ENCODE measurements at places on chromosomes 7 and 10.

- no peak overlapping the region for H3K4me3 ChIP-seq
- H3K36me3 ChIP-seq = no peaks in the 10 kb centered on the region
- H3K27me3 ChIP-seq = peaks cover 2% of the 10 kb centered on the region
- DNase-seq = no peak
- H3K4me1 ChIP-seq = no peaks in the 10 kb centered on the region
- no peak overlapping the region for H3K27ac ChIP-seq
Observed at GRCh38 chr10:10292501-10292900, 725.2 kb upstream of the CELF2 start.

- no peaks in the 10 kb centered on the region for H3K4me1 ChIP-seq
- DNase-seq = no peak
- H3K27me3 ChIP-seq = no peaks in the 10 kb centered on the region
- H3K27ac ChIP-seq = no peak overlapping the region
Observed at GRCh38 chr10:36621346-36621745, 504.1 kb upstream of the ANKRD30A start.

- H3K4me3 ChIP-seq = no peak overlapping the region
- peaks cover 8% of the 10 kb centered on the region for H3K4me1 ChIP-seq
- H3K27me3 ChIP-seq = no peaks in the 10 kb centered on the region
- no peaks in the 10 kb centered on the region for H3K36me3 ChIP-seq
- H3K27ac ChIP-seq = no peak overlapping the region
- no peak for DNase-seq
Observed at GRCh38 chr10:24708081-24708480, 15.6 kb downstream of the ARHGAP21 start.

- H3K4me3 ChIP-seq = no peak overlapping the region
- H3K36me3 ChIP-seq = no peaks in the 10 kb centered on the region
- H3K27me3 ChIP-seq = peaks cover 7% of the 10 kb centered on the region
- DNase-seq = no peak
- no peak overlapping the region for H3K27ac ChIP-seq
- H3K4me1 ChIP-seq = peaks cover 4% of the 10 kb centered on the region
Observed at GRCh38 chr7:50492770-50493519, 42.8 kb upstream of the FIGNL1 start.

DNA sequence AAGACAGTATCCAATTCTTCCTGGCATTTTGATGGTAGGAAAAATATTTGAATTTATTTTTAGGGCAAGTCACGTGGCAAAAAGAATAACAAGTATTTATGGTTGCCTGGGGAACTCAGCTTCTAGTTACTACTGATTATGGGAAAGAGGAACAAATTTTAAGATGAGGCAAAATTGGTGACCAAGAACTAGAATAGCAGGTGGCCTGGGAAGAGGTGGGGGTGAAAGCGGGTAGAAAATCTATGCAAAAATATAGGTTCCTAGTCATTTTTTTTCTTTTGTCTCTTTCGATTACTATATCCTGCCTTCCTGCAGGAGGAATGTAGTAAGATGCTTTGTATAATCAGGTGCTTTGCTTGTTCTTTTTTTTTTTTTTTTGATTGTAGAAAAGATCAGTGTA lies 27.8 kb downstream of the ENTPD1 start:
- no peak for DNase-seq
- H3K36me3 ChIP-seq = no peaks in the 10 kb centered on the region
- peaks cover 16% of the 10 kb centered on the region for H3K27me3 ChIP-seq
- peaks cover 3% of the 10 kb centered on the region for H3K4me1 ChIP-seq
- H3K4me3 ChIP-seq = no peak overlapping the region
- H3K27ac ChIP-seq = no peak overlapping the region
